ENCODE measurements at places on chromosomes 2 and 18.

GRCh38 chr2:2503864-2504418 lies 172.9 kb upstream of the MYT1L start:
- no peak for DNase-seq

DNA sequence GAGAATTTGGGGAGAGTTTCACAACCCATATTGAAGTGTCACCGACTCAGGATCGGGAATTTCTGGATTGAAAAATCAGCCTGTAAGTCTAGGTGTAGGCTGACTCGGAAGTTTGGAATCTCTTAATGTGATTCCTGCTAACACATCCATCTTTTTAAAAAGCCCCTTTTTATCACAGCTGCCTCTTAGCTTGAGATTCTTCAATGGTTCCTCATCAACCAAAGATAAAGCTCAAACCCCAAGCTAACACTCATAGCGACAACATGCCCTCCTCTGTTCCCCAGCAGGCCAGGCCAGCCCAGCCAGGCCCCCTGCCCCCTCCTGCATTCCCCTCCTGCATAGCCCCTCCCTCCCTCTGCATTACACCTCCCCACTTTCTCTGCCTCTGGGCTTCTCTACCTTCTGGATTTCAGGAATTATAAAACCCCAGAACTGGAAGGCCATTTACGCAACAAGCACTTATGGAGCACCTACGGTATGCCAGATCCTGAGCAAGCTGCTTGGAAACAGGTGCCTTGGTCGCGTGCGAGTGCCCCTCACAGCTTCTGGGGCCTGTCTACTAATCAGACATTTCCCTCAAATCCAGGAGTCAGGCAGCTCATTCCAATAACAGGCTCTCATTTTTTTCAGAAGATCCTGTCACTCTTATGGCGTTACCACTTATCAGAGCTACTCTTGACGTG lies 63.4 kb downstream of the EMX1 start:
- no peak for DNase-seq

DNA sequence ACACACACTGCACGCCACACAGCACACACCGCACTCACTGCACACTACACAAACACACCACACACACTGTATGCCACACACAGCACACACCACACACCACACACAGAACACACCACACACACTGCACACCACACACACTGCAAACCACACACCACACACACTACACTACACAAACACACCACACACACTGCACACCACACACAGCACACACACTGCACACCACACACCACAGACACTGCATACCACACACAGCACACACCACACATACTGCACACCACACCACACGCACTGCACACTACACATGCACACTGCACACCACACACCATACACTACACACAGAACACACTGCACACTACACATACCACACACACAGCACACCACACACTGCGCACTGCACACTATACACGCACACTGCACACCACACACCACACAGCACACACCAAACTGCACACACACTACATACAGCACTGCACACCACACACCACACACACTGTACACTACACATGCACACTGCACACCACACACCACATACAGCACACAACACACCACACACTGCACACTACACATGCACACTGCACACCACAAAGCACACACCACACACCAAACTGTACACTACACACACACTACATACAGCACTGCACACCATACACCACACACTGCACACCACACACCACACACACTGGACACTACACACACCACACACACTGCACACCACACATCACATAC lies 59.6 kb downstream of the ASB1 start:
- no peak for DNase-seq

DNA sequence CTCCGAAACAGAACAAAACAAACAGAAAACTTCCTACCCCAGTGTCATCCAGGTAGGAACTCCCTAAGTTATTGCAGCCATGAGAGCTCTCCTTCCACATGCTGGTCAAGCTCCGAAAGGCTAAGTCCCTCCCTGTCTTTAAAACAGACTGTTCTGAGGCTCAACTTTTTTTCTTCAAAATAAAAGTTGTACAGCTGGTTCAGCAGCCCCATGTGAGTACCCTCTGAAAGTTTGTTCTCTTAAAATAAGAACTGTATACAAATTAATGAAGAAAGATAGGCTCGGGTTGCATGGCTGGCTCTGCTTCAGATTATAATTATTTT lies at the start of gene PDE1A:
Gene PDE1A, minus strand, starts transcription at position 119 of the 323 bp plus-strand sequence.
- DNase-seq: no peak

Data from iPS DF 6.9 (cell line).